ENCODE measurements at places on chromosomes 12 and 14.
A peak's percentile ranks its signal among the peaks of the same experiment; 100 is the strongest.

- no peak for DNase-seq
Observed at GRCh38 chr12:89206390-89206789, 145.9 kb downstream of the DUSP6 start.

DNA sequence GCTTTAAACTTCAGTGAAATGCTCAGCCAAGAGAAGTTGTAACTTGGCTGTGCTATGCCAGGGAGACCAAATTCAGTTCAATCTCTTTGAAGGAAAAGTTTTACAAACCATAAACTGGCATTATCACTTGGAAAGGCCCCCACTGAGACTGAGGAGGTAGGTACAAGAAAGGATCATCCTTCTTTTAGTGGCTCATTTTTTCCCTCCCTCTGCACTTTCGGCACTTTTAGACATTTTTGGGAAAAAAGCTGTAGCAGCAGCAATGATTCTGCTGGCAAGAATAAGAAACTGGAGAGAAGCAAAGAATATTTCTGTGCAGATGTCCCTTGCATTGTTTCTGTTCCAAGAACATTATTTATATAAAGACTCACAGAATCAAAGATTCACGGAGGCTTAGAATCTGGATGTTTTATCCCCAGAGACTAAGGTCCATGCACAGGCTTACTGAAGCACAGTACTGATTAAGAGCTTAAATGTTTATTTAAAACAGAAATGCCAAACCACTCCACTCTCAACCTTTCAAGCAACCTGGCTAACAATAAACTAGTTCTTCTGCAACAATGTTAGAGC lies 12.3 kb downstream of the ZC2HC1C start:
- DNase-seq: peak; percentile 46

DNA sequence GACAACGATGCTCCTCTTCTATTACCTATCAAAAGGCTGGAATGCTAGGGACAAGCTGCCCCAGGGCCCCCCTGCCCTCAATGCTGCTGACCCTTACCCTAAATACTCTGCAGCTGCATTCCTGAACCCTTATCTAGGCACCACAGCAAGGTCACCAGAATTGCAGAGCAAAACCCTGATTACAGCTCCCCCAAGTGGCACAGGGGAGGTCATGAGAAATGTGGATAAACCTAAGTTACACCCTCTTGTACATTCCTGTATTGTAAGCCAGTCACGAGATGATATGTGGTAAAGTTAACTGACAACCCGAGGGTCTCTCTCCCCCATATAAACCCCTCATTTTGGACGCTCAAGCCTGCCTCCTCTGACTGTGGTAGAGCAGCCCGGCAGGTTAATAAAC lies 411.8 kb upstream of the STXBP6 start:
- DNase-seq: no peak

GRCh38 chr14:43729143-43729542 lies 777.9 kb downstream of the FSCB start:
- DNase-seq: no peak

DNA sequence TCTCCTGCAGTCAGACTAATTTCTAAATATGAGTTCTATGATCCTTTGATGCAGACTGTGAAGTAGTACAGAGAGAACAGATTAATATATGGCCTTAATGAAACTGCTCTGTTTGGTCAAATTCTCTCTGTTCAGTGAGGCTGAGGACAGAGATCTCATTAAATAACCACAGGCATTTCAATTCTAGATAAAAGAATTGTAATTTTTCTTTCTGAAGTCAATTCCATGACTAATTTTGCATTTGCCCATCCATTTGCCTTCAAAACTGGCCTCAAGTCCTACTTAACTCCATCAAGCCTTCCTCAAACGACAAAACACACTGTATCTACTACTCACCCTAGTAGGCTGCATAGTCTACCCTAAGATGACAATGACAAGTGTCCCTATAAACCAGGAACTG lies 67.1 kb downstream of the DUSP16 start:
- no peak for DNase-seq

DNA sequence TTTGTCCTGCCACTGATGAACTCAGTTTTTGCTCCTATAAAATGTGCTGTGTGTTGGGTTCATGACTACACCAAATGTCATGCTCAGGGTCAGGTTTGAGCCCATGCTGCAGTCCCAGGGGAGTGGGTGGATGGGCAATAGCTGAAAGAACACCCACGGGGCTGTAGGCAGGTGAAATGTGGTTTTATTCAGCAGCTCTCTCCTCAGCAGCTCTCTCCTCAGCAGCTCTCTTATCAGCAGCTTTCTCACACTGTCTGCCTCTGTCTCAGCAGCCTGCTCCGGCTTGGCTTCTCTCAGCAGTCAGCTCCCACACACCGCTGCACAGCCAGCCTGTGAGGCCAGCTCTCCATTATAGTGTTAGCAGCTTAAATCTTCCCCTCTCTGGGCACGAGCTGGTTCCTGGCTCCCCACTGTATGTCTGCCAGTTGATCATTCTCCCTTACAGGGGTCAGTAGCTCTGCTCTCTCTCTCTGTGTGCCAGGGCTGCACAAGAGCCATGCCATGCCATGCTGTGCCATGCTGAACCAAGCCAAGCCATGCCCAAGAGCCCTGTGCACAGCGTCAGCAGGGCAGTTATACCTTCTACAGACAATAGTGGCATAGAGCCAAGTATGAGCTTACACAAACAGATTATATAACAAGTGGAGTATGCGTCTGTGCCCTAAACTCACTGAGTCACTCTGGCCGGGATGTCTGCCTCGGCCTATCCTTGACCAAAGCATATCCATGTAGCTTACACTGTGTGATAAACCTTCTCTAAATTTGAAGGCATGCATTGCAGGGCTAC lies 303.3 kb upstream of the TMPO start:
- peak; percentile 12 for DNase-seq
